CD4-positive, CD25-positive, alpha-beta regulatory T cell (primary cell): ENCODE measurements at places on chromosomes 7 and 10.

DNA sequence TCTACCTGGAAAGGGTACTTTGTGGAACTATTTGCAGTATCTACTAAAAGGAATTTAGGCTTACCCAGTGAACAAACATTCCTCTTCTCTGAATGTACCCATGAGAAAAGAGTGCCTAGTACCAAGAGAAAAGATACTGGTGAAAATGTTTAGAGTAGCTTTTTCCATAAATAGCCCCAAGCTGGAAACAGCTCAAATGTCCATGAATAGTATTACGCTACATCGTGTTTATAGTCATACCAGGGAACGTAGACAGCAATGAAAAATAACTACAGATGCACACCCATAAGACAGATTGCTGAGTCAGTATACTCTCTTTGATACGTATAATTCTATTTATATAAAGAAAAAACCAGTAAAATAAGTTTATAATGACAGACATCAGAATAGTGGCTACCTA, 285.9 kb downstream of the KLF6 start:
- DNase-seq, result no peak

DNA sequence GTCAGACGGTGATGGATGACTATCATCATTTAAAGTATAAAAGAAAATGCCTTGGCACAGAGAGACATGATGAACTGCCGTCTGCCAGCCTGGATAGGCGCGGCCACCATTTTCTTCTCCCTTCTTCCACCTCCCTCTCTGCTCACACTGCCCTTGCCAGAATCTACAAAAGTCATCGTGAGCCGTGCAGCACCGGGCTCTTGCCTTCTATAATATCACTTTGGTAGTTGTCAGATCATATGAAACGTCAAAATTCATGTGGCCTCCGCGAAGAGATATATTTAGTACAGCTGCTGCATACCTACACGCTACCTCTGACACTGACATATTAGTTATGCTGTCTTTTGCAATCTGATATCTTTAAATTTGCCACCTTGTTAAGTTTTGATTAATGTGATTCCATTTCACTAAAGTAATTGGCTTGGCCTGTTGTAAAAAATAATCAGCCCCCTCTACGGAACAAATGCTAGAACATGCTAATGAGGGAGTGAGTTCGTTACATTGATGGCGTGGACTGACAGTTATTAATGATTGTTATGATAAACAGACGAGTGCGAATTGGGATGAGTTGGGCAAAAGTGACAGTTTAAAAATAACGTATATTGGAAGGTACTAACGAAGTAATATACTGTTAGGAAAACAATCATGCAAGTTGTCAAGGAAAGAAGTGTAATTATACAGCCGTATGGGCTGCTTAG, 214.9 kb downstream of the LRMDA start:
- DNase-seq, result no peak

DNA sequence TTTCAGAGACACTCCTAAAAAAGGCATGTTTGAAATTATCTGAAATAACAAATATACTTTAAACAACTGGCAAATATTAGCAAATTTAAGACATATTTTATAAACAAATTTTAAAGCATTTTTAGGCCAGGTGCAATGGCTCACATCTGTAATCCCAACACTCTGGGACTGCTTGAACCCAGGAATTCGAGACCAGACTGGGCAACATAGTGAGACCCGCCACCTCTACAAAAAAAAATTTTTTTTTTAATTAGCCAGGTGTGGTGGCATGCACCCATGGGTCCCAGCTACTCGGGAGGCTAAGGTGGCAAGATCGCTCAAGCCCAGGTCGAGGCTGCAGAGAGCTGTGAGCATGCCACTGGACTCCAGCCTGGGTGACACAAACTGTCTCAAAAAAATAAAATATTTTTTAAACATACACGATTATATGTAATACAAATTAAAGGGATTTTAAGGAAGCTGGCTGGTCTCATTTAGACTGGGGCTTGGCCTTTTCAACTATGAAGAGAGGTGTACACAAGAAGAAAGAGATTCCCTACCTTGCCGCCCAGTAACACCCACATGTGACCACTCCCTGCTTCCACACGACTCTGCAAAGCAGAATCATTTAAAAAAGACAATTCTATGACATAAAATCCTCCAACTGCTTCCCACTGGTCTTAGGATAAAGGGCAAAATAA, 7.5 kb downstream of the LARP4B start:
- DNase-seq, result no peak

- no peak for DNase-seq
These were observed 31.3 kb upstream of the GALNT11 start for GRCh38 chr7:151993977-151994676.

DNA sequence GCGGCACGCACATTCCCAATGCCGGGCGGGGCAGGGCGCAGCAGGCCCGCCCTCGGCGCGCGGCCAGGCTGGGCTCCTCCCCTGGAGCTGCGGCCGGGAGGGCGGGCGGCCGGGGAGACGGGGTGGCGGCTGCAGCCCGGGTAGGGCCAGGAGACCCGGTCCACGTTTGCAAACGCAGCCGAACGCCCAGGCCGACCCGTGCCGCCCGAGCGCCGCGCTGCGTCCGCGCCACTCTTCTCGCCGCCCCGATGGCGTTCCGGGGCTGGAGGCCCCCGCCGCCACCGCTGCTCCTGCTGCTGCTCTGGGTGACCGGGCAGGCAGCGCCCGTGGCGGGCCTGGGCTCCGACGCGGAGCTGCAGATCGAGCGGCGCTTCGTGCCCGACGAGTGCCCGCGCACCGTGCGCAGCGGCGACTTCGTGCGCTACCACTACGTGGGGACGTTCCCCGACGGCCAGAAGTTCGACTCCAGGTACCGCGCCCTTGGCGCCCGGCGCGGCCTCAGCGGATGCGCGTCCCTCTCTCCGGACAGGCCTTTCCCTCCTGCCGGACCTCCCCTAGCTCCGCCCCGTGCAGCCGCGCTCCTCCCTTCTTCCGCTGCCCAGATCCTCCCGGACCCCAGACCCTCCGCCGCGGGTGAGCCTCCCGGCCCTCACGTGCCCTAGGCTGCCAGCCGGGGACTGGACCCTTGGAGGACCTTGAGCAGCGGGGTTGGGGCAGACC, at the start of gene FKBP9:
TSS of gene FKBP9 (plus strand) at position 115 of the 720 bp plus-strand sequence. CDS start at position 249, 134 bp downstream.
- peak; percentile 24 for DNase-seq

GRCh38 chr7:128799451-128799850, 7.7 kb downstream of the CCDC136 start:
- no peak for DNase-seq

DNA sequence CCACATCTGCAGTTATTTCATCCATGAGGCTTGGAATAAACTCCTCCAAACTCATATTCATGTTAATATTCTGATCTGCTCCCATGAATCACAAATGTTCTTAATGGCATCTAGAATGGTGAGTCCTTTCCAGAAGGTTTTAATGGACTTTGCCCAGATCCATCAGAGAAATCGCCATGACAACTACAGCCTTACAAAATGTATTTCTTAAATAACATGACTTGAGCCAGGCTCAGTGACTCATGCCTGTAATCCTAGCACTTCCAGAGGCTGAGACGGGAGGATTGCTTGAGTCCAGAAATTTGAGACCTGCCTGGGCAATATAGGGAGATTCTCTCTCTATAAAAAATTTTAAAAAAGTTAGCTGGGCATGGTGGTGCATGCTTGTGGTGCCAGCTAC, 102.1 kb upstream of the TMEM168 start:
- DNase-seq, result no peak

GRCh38 chr7:74256491-74257408, 2.6 kb upstream of the RFC2 start:
- DNase-seq, result no peak

- no peak for DNase-seq
These were observed 95.6 kb upstream of the ASAH2 start for GRCh38 chr10:50346942-50347341.
